ENCODE measurements at places on chromosomes 6 and 20.

DNA sequence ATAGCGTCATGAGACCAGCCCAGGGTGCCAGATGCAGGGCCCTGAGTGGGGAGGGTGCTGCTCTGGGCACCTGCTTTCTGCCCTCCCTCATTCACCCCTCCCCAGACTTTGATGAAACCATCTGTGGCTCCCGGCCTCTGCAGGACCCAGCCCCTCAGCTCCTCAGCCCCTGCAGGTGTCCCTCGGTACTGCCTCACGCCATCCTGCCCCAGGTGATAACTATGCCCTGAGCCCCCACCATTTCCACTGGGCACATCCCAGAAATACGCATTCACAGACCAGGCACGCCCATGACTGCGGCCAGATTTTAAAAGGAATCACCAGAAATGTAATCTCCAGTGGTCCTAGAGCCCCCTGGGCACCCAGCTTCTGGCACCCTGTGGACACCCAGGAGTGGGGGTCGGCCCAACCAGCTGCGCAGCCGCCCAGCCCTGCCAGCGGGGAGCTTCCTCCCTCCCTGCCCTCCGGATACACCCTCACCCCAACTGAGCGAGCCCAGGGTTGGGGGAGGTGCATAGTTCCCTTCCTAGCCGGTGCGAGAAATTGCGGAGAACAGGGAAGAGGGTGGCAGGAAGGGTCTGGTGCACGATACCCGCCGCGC is 615 bp upstream of the NTSR1 start:
- no peak for DNase-seq

- DNase-seq = no peak
Measured at GRCh38 chr6:31473780-31474761, 23.9 kb upstream of the MICB start.

DNA sequence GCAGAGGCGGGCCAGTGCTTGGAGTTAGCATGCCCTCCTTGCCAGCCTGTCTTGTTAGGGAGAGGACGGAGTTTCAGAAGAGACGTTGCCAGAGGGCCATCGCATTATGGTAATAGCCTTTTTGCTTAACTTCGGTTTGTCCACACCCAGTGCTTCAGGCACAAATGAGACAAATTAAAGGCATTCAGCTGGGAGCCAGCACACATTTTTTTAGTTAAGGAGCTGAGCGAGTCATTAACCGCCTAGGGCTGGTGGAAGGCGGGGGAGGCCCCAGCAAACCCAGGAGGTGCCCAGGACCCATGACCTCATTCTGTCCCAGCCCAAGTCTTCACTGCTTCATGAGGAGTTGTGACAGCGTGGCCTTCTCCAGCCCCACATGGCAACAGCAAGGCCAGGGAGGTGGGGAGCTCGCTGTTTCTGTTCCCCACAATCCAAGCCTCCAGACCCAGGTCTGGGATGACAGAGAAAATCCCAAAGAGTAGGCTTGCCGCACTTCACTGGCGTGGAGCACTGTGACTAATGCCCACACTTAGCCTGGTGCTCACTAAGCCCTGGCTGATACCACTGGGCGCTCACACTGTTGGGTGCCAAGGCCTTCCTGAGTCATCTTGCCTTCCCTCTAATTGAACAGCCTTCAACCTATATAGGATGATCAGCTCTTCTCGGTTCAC is 237.1 kb downstream of the ANKRD60 start:
- DNase-seq = no peak

DNA sequence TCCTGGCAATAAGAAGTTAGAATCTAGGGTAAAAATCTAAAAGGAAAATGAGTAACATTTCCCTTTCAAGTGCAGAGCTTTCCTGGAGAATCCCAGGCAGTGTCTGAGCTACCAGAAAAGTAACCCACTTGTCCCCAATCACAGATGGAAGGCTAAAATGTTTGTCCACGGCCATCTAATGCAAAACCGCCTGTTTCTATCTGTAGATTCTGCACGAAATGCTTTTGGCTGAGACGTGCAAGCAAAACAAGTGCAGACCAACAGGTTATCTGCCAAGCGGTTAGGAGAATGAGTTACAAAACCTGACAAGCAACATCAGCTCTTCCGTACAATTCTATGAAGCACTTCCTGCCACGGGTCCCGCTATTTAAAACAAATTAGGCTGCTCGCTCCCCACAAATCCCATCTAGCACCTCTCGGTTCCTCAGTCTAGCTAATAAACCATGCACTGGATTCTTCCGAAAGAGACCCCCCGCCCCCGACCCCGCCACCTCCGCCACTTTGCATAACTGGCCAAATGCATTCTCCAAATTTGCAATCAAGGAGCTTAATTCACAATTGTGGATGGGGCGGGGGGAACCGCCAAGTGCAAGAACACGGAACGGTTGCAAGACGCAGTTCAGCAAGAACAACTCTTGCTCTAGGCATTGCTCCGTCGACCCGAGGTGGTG is 1.4 kb downstream of the ELOVL5 start:
- DNase-seq = no peak

GRCh38 chr6:4671587-4672115 is 104.6 kb upstream of the CDYL start:
- no peak for DNase-seq

DNA sequence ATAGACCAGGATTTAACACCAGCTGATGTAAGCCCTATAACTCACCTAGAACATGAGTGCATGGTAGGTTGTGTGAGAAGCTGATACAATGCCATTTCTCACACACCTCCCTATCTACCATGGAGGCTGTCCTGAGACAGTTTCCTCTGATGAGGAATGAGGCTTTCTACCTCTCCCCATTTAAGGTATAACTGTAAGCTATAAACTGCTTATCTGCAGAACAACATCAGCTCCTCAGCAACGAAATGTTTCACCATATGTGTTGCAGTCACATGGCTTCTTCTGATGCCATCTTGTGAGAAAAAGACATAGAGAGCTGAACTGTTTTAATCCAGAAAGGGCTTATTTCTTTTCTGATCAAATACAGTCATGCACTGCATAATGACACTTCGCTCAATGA is 20.7 kb downstream of the ZKSCAN3 start:
- DNase-seq = no peak

- no peak for DNase-seq
Measured at GRCh38 chr6:147752689-147753403, 244.4 kb downstream of the SAMD5 start.

DNA sequence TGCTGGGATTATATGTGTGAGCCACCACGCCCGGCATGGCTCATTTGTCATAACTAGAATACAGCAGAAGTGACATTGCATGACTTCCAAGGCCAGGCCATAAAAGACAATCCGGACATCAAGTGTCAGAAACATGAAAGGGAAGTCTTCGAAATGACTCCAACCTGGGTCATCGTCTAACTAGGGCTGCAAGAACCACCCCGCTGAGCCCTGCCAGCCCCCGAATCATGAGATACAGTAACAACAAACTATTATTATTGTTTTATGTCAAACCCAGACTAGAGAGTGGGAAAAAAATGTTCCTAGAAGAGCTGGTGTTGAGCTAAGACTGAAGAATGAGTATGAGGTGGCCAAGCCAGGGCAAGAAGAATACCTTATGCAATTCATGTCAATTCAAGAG is 59.6 kb downstream of the ZNF217 start:
- no peak for DNase-seq

GRCh38 chr6:83098589-83098988 is 31.1 kb downstream of the DOP1A start:
- no peak for DNase-seq

- DNase-seq = no peak
Measured at GRCh38 chr6:126266664-126267063, 73.3 kb upstream of the CENPW start.

DNA sequence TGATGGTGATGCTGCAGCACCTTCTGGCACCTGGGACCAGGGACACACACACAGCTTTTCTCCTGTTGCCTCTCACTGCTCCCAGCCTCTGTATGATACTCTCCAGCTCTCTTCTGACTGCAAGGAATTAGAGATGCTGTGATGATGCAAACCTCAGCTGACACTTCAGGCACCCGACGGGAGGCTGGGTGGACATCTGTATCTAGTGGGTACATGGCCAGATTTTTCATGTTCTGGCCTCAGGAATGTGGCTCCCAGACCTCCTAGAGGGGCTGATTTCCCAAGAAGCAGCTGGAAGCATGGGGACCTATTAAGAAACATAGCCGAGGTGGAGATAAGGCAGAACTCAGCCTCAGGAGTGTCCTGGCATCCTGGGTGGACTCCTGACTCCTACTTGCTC is 6.8 kb upstream of the EPB41L1 start:
- DNase-seq = no peak

GRCh38 chr6:170034294-170034693 is 256.6 kb downstream of the DLL1 start:
- DNase-seq = no peak

GRCh38 chr6:77172578-77172977 is 290.7 kb downstream of the HTR1B start:
- DNase-seq = no peak

DNA sequence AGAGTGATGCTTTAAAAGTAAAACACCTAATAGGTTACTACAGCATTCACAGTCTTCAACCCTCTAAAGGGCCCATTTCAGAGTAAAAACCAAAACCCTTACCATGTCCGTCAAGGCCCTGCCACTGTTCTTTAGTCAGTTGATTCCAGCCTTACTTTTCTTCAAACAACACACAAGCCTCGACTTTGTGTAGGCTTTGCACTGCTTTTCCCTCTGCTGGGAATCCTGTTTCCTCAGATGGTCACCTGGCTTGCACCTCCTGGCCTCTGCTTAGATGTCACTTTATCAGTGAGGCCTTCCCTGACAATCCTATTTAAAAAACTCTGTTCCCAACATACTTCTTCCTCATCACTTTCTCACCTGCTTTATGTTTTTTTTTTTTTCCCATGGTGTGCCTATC is 77.1 kb upstream of the FLRT3 start:
- DNase-seq = no peak

- DNase-seq = no peak
Measured at GRCh38 chr6:132648828-132649227, 10.2 kb downstream of the TAAR1 start.

GRCh38 chr6:4916954-4917561 is 86.8 kb downstream of the RPP40 start:
- no peak for DNase-seq

DNA sequence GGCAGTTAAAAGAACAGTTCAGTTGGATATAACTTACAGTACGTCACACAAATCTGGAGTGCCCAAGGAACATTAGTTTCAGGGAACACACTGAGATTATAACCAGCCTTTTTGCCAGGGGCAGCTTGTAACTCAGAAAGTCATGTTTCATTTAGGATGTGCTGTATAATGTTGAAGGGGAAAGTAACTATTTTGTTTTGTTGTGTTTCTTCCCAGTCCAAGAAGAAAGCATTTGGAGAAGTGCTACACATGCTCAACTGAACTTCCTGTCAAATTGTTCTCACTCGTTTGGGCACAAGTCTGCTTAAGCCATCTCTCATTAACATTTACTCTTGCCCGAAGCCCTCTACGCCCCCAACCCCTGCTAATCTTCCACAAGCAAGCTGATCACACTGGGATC is 157.9 kb downstream of the BTBD9 start:
- no peak for DNase-seq

GRCh38 chr6:158085261-158086053 is 82.6 kb downstream of the SERAC1 start:
- no peak for DNase-seq

DNA sequence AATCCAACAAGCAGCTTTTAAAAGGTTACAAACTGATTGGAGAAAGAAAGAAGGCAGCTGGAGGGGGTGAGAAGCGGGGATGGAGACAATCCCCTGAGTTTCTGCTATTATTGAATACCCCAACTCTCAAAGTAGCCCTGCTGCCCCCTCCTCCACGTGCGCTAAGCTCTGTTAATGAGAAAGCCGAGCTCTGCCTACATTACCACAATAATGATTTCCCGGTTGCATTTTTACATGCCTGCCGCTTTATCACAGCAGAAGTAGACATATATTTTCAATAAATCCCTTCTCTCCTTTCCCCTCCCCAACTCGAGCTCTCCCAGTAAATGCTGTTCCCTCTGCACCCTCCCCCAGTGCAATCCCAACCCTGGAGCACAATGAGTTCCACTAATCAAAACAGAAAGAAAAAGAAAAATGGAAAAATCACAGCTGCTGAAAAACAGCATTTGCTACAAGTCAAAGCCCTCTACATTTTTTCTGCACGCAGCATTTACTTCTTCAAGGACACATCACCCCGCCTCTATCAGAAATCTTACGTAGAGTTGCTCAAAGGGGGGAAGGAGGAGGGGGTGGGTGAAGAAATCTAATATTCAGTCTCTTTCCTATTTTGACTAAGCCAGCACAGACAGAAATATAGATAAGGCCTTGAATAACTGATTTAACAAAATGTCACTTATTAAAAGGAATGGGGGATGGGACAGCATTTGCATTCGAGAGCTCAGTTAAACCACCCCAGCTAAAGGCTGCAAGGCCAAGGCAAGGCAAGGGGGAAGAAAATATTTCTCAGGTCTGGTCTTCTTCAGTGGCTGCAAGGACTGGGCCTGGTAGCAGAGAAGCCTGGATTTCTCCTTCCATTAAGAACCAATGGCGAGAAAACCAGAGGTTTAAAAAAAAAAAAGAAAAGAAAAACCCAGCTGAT is 10.7 kb downstream of the TRERF1 start:
- DNase-seq = no peak

DNA sequence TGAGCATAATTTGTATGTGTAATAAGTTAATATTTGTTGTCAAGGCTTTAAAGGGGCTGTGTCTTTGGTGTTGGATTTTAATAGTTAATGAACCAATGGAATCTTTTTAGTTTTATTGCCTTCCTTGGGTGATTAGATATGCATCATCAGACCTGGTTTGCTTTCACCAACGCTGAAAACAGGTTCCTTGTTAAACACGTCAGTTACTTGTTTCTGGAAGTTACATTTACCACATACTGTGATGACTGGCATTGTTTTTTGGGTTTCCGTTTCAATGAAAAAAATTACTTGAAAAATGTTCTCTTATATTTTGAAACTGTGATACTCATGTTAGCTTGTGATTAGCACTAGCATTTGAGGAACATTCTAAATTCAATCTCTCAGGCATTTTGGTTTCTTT is 58.6 kb upstream of the RNF144B start:
- no peak for DNase-seq

DNA sequence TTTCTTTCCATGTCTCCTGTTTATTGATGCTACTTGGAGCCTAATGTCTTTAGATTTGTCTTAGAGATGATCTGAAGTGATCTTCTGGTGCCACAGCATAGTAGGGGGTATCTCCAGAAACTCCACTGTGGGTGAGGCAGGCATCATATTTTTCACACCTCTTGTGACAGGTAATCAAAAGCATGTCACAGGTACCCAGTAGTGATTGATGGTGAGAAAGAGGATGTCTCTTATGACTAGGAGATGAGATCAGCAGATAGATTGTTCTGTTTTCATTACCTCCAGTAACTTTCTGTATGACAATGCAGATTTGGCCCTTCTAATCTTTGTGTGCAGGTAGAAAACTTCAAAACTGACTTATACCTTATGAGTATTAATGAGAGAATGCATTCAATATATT is 13.5 kb downstream of the NCOA7 start:
- DNase-seq = no peak

DNA sequence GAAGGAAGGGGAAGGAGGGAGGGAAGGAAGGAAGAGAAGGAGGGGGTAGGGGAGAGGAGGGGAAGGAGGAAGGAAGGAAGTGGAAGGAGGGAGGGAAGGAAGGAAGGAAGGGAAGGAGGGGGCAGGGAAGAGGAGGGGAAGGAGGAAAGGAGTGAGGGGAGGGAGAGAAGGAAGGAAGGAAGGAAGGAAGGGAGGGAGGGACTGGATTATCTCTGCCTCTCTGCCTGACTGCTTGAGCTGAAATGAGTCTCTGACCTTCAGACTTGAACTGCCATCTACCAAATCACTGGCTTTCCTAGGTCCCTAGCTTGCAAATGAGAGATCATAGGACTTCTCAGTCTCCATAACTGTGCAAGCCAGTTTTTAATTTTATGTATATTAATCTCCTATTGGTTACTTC is 436.8 kb downstream of the PREX1 start:
- DNase-seq = no peak

GRCh38 chr6:12158686-12159415 is 131.3 kb upstream of the EDN1 start:
- no peak for DNase-seq
